ENCODE measurements at places on chromosomes 4 and X.
A peak's percentile ranks its signal among the peaks of the same experiment; 100 is the strongest.

- no peak for DNase-seq
Measured at GRCh38 chr4:41646862-41647261, 101.7 kb downstream of the PHOX2B start.

DNA sequence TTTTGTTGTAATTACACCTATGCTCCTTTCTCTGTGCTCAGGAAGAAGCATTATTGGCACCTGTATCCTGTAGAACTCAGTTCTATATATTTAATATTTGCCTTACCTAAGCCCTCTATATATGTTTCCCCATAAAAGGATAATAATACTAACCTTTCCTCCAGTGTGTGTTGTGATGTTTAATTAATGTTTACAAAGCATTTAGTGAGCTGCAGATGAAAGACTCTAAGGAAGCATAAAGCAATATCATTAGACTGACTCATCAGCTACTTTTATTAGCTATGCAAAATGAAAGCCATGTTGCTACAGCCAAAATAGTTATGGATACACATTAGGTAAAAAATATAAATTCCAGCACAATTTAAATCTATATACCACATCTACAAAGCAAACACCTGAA is 93.6 kb upstream of the PTPN13 start:
- DNase-seq: no peak

DNA sequence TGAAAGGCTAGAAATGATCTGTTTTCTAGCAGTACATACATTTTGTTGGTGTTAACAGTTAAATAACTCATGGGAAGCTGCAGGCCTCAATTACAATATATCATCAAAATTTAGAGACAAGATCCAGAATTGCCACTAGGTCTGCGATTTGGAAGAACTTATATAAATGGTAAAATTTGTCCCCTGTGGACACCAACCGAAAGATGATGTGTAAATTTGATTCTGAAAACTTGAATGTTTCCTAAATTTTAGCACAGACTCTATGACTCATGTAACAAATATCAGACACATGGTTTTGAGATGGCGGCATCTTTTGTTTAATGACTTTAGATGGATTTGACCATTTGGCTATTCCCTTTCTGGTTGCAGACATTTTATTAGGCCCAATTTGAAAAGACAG is 6.0 kb upstream of the HPGDS start:
- no peak for DNase-seq

DNA sequence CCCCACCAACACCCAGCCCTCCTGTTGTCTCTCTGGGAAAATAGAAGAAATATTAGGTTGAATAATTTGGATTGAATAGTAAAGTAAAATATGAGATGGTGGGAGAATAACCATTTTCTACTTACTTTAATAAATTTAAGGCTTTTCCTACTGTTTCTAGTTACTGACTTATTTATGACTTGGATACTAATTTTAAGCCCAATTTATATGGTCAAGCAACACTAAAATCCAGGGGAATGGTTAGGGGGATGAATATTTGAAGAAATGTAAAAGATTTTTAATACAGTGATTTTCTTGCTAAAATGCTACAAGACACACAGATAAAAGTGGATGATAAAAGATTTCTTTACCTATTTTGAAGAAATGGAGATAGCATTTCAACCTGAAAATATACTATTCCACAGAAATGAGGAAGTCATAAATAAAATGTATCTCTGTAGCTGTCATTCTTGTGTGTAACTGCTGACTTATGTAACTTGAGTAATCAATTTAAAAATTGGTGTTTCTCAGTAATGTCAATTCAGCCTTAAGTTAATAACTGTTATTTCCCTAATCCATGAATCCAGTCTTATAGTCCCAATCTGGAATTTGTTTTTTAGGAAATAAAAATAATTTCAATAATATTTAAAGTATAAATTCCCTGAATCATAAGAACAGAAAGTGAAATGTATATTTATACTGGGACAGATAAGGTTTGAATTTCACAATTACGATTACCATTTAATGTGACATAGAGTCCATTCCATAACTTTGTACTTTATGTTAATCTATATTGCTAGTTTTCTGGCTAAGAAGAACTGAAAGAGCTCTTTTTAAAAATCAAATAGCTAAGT is 24.3 kb upstream of the IL2 start:
- no peak for DNase-seq

DNA sequence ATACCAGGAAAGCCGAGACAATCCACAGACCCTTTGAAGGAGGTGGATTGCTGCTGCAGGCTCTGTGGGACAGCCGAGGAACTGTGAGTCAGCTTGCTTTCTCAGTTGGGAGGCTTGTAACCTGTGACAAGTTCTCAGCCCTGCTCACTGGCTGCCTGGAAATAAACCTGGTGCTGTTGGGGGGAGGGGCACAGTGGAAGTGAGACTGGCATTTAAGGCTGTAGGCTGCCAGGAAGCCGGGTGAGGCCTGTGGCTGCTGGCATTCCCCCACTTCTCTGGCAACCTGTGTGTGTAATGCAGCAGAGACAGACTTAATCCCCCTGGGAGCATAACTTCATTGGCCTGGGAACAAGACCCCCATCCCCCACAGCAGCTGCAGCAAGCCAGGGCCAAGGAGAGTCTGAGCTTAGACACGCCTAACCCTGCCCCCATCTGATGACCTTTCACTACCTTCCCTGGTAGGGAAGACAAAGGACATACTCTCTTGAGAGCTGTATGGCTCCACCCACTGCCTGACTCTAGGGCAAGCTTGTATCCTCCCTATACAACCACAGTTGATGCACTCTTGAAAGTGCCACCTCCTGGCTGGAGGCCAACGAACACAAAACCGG is 64.1 kb downstream of the ALPK1 start:
- DNase-seq: peak; percentile 20

DNA sequence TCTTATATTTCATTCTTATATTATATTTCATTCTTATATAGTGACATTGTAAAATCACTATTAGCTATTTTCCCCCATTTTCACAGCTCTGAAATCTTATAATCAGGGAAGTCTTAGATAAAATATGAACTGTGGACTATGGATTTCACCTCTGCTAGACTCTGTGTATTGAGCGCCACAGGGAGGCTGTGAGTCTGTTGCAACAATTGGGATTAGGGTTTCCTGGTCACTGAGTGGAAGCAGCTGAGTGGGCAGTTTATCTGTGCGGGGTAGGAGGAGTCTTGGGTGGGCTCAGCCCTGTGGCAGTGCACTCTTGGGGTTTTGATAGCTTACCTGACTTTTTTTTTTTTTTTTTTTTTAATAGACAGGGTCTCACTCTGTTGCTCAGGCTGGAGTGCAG is 249.5 kb downstream of the PTTG2 start:
- DNase-seq: no peak

DNA sequence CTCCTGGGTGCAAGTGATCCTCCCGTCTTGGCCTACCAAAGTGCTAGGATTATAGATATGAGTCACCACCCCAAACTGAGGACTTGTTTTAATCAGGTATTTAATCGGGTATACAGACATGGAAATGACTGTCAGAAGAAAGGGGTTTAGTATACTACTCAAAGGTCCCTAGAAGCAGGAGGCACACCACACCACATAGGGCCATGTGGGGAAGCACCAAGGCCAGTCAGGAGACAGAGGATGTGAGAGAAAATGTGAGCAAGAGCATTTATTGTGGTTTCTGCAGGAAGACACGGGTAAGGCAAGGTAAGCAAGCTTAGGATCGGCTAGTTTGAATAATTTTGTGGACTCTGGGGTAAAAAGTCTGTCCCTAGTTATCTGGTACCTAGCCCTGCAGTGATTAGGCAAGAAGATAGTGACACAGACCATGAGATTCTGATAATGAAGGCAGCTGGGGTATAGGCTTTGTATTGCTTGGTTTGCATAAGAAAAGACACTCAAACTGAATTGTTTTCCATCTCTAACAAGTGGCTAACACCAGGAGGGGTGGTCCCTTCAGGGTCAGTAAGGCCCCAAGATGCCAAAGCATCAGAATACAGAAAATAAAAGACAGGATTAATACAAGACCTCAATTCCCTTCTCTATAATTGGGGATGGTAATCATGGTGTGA is 408.8 kb upstream of the F9 start:
- DNase-seq: no peak

- no peak for DNase-seq
Measured at GRCh38 chrX:64150775-64151174, 54.7 kb downstream of the AMER1 start.

Data from activated CD4-positive, alpha-beta T cell treated with anti-CD3 and anti-CD28 coated beads for 48 hours (primary cell).